ENCODE measurements at places on chromosomes 7 and 10.

- peak; percentile 94 for DNase-seq
Measured at GRCh38 chr7:140696680-140697446, at the start of gene NDUFB2. Gene NDUFB2, plus strand, starts transcription at chr7:140696708. Its CDS starts 37 bp downstream, at chr7:140696745.

- no peak for DNase-seq
Measured at GRCh38 chr10:130495891-130496636, 359.9 kb downstream of the GLRX3 start.

DNA sequence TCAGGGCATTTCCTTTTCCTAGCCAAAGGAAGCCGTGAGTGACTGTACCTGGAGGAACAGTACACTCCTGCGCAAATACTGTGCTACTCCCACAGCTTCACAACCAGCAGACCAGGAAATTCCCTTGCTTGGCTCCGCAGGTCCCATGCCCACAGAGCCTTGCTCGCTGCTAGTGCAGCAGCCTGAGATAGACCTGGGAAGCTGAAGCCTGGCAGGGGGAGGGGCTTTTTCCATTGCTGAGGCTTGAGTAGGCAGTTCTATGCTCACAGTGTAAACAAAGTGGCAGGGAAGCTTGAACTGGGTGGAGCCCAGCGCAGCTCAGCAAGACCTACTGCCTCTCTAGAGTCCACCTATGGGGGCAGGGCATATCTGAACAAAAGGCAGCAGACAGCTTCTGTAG lies 291.2 kb downstream of the HGF start:
- DNase-seq: no peak

DNA sequence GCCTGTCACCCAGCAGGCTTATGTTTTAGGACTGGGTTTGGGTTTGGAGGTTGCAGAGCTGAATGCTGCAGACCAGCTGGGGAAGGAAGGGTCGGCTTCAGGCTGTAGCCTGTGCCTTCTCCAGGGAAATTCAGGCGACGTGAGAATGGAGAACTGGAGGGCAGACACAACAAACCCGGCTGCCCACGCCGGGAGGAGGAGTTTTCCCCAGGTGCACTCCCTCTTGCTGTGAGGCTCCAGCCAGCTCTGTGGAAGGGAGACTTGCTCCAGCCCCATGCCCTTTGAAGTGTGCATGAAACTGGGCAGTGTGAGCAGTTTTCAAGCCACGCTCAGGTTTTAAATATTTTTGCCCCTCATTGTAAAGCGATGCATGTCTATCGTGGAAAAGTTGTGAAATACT lies 279.1 kb downstream of the CCSER2 start:
- no peak for DNase-seq

GRCh38 chr10:108069096-108069495 lies 904.6 kb upstream of the SORCS1 start:
- DNase-seq: no peak

GRCh38 chr7:114409750-114410149 lies 4.9 kb upstream of the FOXP2 start:
- peak; percentile 5 for DNase-seq

DNA sequence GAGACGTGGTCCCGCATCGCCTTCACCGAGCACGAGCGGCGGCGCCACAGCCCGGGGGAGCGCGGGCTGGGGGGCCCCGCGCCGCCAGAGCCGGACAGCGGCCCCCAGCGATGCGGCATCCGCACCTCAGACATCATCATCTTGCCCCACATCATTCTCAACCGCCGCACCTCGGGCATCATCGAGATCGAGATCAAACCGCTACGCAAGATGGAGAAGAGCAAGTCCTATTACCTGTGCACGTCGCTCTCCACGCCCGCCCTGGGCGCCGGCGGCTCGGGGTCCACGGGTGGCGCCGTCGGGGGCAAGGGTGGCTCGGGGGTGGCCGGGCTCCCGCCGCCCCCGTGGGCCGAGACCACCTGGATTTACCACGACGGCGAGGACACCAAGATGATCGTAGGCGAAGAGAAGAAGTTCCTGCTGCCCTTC lies 737 bp downstream of the CNNM2 start:
- DNase-seq: no peak

GRCh38 chr7:139571651-139572050 lies 48.2 kb downstream of the CLEC2L start:
- no peak for DNase-seq

DNA sequence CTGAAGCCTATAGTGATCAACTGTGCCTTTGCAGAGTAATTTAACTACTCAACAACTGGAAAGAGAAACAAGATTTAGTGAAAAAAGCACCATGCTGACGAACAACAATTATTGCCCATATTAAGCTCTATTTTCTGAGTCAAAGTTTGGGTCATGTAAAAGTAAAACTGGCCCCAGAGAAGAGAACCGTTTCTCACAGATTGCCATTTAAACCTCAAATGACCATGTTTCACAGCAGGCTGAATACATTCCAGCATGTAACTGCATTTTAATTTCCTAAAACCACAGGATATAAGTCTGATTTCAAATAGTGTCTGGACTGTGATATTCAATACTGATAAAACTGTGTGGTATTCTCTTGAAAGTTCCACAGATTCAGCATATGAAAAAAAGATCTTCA lies 140.7 kb downstream of the ATE1 start:
- no peak for DNase-seq

GRCh38 chr7:47478926-47479711 lies 102.8 kb downstream of the TNS3 start:
- no peak for DNase-seq

DNA sequence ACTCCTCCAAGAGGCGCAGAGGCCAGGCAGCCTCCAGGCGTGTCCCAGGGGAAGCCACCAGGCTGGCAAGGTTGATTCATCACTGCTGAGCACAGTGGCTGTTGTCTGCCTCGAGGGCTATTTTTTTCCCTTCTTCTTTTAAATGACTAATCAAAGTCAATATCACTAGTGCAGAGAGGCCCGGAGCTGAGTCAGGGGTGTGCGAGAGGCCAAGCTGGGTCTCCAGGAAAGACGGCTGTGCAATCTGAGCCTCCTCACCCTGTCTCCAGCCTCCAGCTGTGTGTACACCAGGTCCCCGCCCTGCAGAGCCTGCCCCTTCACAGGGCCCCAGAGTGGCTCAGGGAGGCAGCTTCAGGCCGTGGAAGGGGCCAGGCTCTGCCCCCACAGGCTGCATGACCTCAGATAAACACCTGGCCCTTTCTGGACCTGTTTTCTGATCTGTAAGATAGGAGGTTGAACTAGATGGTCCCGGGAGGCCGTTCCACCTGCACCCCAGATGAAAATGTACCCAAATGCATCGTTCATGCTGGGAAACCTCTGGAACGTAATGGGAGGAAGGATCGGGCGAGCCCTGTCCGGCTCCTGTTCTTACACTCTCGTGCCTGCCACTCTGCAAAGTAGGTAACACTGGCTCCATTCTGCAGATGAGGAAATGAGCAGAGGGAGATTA lies 3.7 kb downstream of the STX1A start:
- peak; percentile 82 for DNase-seq

- peak; percentile 4 for DNase-seq
Measured at GRCh38 chr7:29161231-29161630, 14.9 kb upstream of the CPVL start.

DNA sequence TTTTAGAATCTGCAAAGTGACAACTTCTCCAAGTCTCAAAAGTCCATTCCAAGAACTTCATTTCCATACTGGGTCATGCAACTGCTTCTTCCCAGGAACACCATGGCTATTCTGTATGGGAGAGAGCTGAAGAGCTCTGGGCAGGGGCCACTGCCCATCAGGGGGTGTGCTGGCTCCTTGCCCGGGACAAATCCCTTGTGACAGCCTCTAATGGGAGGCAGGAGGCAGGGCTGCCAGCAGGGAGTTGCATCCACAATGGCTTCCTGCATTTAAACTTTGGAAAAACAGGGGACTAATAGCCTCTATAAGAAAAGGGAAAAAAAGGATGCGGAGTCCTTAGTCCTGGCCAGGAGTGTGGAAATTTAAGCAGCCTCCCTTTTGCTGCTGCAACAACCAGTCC lies 18.4 kb upstream of the FRMD4A start:
- DNase-seq: peak; percentile 54

- DNase-seq: no peak
Measured at GRCh38 chr10:48520594-48520993, 84.3 kb downstream of the ARHGAP22 start.

DNA sequence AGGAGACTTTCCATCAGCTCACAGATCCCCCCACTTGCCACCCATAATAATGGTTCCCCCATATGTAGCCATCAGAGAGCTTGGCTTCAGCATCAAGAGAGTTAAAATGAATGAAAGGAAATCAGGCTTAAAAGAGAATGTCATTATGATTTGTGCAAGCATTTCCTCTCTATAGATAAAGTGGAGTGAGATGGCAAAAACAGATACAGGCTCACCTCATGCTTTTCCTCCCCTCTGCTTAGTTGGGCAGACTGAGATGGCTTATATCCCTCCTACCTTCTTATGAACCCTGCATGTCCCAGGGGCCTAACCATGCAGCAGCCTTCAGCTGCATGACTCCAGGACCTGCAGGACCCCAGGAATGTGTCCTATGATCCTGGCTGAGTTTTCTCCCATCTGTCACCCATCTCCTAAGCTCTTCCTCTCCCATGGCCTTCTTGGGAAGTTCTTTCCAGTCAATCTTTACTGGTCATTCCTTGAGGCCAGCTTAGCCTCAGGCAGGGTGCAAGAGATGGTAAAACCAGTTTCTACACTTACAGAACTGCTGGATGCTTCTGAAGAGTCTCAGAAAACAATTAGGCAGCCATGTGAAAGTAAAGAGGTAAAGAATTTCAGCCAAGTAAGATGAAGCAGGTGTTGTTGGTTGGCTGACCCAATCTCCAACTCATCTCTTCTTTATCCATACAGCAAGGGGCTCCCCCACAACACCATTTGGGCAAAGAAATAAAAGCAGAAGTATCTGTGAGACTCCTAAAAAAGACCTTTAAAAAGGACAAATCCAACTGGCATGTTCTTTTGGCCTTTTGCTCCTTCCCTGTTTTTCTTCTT lies 159.7 kb downstream of the RTKN2 start:
- DNase-seq: no peak

All from astrocyte of the hippocampus (primary cell).